ENCODE measurements at places on chromosomes 1 and 21.

DNA sequence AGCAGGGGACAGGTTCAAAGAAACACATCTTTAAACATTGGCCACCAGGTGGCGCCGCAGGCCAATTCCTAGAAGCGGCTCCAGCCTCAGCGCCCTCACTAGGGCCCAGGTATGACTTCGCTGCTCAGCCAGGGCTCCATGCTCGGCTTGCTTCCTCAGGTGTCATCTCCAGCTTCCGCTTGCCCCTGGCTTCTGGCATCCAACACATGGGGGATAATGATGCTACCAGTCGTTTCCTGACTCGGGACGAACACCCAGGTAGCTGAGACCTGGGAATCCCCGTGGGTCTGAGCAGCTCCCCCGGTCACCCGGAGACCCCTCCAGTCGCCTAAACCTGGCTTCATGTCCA lies 8.5 kb upstream of the MEX3A start:
- peak; percentile 95 for DNase-seq

DNA sequence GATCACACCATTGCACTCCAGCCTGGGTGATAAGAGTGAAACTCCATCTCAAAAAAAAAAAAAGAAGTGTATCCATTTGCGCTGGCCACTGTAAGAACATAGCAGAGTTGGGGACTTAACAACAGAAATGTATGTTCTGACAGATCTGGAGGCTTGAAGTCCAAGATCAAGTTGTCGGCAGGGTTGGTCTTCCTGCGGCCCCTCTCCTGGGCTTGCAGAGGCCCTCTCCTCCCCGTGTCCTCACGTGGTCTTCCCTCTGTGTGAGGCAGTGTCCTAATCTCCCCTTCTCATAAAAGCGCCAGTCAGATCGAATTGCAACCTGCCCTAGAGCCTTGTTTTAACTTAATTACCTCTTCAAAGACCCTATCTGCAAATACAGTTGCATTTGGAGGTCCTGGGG lies 52.6 kb downstream of the MT1HL1 start:
- no peak for DNase-seq

DNA sequence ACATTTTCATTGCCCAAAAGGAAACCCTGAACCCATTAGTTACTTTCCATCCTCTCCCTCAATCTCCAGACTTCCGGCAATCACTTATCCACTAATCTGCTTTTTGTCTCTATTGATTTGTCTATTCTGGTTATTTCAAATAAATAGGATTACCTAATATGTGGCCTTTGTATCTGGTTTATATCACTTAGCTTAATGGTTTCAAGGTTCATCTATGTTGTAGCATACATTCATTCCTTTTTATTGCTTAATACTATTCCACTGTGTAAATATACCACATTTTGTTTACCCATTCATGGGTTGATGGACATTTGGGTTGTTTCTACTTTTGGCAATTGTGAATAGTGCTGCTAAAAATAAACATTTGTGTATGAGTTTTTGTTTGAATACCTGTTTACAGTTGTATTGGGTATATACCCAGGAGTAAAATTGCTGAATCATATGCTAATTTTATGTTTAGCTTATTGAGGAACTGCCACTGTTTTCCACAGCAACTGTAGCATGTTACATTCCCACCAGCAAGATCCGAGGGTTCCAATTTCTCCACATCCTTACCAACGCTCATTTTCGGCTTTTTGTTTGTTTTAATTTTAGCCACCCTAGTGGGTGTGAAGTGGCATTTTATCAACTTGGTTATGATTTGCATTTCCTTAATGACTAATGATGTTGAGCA lies 2.5 kb upstream of the SLC25A44 start:
- no peak for DNase-seq

- DNase-seq = no peak
Observed at GRCh38 chr1:78090472-78091133, 44.8 kb downstream of the GIPC2 start.

- no peak for DNase-seq
Observed at GRCh38 chr1:31414980-31415370, 2.0 kb downstream of the SERINC2 start.

DNA sequence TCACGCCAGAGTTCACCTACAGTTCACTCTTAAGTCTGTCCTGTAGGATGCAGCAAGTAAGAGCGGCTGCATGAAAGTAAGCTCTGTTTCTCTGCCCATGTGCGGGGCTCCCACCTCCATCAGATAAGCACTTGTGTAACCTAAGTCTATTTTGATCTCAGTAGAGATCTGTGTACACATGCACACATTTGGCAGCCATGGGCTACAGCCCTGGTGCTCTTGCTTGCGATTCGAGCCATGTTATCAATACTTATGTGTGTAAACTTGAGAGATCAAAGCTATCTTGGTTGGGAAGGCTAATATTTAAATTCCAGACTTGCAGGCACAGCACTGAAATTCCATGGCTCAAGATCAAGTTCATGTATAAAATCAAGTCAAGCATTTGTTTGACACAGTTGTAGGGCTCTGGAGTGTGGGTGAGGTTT lies 244.7 kb upstream of the FGGY start:
- no peak for DNase-seq

- DNase-seq = no peak
Observed at GRCh38 chr1:32392325-32392724, 1.9 kb downstream of the BSDC1 start.

- DNase-seq = no peak
Observed at GRCh38 chr1:31371121-31371959, 1.5 kb downstream of the FABP3 start.

- no peak for DNase-seq
Observed at GRCh38 chr1:221454096-221454495, 287.8 kb downstream of the DUSP10 start.

- no peak for DNase-seq
Observed at GRCh38 chr1:22119626-22120468, 23.1 kb downstream of the WNT4 start.

GRCh38 chr1:165697491-165697880 lies 876 bp downstream of the ALDH9A1 start:
- DNase-seq = no peak

DNA sequence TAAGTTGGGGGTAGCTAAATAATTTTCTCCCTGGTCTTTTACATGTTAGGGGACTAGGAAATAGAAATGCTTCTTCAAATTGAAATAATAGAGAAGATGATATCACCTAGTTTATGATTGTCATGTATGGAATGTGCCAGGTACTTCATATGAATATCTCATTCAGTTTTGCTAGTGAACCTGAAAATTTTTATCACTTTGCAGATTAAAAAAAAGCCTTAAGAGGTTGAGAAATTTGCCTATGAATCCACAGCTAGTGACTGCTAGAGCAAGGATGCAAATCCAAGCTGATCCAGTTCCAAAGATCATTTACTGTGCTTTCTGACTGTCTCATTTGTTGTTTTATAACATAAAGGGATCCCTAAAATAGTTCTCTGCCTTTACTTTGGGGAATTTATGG lies 24.7 kb downstream of the RNF2 start:
- no peak for DNase-seq

GRCh38 chr1:9280015-9280860 lies 12.5 kb upstream of the SPSB1 start:
- DNase-seq = peak; percentile 87

- no peak for DNase-seq
Observed at GRCh38 chr21:38843379-38843778, 37.6 kb downstream of the ETS2 start.

DNA sequence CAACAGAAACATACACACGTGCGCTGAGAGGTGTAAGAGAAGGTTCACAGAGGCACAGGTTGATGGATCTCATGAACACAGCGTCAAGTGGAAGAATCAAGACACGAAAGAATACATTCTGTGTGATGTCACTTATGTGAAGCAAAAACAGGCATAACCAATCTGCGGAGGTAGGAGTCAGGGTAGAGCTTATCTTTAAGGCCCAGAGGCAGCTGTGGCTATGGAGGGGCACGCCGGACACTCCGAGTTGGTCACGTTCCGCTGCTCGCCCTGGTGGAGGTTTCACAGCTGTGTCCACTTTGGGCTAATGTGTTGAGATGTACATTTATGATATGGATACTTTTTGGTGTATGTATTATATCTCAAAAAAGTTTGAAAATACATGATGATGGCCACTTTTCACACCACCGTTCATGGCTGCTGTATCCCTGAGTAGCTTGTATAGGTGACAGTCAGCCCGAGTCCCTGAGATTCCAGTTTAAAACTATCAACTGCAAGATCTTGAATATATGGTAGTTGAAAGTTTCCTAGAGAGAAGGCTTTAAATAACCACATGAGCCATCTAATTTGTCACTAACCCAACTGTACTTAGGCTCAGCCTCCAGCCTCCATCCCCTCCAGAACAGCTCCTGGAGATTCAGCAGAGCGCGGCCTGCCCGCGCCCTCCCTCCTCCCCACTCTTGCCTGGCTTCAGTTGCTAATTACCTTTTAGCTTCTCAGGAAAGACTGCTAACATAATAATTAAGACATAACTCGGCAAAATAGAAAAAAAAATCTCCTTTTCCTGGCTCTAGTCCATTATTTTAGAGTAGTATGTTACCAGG lies 6.7 kb upstream of the ADARB1 start:
- DNase-seq = no peak

- DNase-seq = peak; percentile 75
Observed at GRCh38 chr1:40476924-40477677, at the start of gene ZFP69. Gene ZFP69 (plus strand): TSS chr1:40477290. CDS start chr1:40479362, 2,072 bp downstream.

DNA sequence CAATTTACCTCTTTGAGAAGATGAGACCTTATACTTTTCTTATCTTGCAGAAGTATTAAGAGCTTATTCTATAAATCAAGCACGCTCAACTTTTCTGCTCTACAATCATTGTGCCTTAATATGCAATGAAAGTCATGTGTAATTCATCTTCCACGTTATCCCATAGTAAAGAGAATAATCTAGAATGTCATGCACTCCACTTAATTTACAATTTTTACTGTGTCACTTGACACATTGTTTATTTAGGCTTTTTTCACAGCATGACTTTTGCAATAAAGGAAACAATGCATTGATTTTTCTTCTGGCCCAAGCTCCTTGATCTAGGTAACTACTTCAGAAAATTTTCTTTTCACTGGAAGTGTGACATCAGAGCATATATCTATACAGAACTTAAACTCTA lies 290.9 kb downstream of the HHIPL2 start:
- DNase-seq = no peak

- DNase-seq = no peak
Observed at GRCh38 chr1:55154616-55155015, 60.5 kb downstream of the USP24 start.

GRCh38 chr21:42734323-42734971 lies 81.0 kb downstream of the PDE9A start:
- no peak for DNase-seq
